ENCODE measurements at places on chromosomes 6 and 20. TPM values are rescaled to one million over a fixed set of nuclear protein-coding genes. Genes with fewer than 3 reads are reported as not detected.

NTSR1 gene
- not detected for total RNA-seq

BHLHE23 gene
- not detected for total RNA-seq

LY6G6D gene
- total RNA-seq, result not detected

ZSCAN26 gene
- 11.2 TPM for total RNA-seq

PRDM13 gene
- total RNA-seq, result not detected

NEDD9 gene
- 3.1 TPM for total RNA-seq

LY6G6C gene
- total RNA-seq, result not detected
